Muscle of back (tissue), 13 donors: ENCODE measurements at places on chromosomes 4 and X. TPM values are rescaled to one million over a fixed set of nuclear protein-coding genes. Genes with fewer than 3 reads are reported as not detected.

DNA sequence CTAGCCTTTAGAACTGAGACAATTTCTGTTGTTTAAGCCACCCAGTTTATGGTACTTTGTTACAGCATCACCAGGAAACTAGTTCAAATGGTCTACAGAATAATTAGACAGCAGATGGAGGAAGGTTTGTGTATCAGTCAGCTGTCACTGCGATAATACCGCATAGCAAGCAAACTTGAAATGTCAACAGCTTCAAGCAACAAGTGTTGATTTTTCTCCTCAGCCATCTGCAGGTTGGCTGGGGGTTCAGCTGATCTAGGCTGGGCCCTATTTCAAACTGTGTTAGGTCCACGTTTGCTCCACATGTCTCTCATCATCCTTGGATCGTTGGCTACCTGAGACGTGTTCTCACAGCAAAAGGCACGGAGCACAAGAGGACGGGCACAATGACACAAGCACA is 19.2 kb upstream of the PHEX start:
- no peak for DNase-seq

GRCh38 chrX:31130457-31131220 is 58.8 kb upstream of the FTHL17 start:
- DNase-seq, result peak; percentile 33

GRCh38 chr4:98627531-98628257 is 30.7 kb downstream of the TSPAN5 start:
- DNase-seq, result peak; percentile 52

Gene GPRASP3
- polyA plus RNA-seq, result 7.5 TPM
